ENCODE measurements at places on chromosomes 11 and 22.

DNA sequence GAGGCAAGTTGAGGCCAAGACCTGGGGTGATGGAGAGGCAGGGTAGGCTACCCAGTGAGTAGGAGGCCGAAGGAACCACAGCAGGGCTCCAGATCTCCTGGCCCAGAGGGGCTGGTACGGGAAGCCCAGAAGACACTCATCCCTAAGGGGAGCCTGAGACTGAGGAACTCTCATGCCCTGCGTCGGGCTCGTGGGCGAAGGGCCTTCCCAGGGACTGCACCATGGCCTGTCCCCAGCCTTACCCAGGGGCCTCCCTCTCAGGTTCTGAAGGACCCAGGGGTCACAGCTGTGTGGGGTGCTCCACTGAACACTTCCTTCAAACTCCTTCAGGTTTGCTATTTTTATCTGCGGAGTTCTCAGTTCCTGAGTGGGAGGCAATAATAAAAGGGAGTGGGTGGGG, 15.8 kb upstream of the SYT12 start:
- no peak for DNase-seq

DNA sequence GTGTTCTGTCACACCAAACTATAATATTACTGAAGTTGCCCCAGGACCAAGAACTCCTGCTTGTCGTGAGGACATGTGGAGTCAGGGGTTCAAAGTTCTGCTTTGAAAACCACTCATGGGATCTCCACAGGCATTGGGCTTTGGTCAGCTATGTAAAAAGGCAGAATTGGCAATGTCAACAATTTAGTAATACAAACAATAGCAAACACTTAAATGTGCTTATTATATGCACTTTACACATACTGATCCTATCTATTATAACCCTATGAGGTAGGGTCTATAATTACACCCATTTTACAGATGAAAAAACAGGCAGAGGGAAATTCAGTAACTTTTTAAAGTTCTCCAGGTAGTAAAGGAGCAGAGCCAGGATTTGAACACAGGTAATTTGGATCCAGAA, 94.6 kb downstream of the CCDC83 start:
- DNase-seq: no peak

DNA sequence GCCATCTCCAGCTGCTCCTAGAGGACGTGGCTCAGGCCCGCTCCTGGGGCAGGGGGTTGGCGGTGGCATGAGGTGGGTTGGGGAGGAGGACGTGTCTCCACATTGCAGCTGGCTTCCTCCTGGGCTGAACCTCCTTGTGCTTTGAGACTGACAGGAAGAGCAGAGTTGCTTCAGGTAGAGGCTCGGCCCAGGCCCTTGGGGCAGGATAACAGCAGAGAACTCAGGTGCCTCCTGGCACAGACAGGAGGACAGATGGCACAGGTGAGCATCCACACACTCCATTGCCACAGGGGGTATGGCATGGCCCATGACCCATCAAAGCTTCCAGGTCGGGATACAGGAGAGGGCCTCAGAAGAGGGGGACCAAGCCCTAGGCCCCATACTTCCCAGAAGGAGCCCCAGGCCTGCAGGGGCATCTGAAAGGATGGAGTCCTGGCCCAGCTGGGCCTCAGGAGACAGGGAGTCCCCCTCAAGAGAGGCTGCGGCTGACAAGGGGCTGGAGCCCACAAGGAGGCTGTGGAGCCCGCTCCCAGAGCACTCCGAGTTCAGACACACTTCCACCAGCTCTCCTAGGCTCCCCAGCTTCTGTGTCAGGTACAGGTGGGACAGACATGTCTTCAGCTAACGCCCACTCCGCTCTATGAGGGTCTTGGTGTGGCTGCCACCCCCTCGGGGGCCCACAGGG, 2.0 kb upstream of the KLHL35 start:
- no peak for DNase-seq

- DNase-seq: no peak
These were observed 6.7 kb downstream of the SLC5A12 start for GRCh38 chr11:26715133-26715532.

- no peak for DNase-seq
These were observed 64.6 kb downstream of the CTTN start for GRCh38 chr11:70462818-70463477.

DNA sequence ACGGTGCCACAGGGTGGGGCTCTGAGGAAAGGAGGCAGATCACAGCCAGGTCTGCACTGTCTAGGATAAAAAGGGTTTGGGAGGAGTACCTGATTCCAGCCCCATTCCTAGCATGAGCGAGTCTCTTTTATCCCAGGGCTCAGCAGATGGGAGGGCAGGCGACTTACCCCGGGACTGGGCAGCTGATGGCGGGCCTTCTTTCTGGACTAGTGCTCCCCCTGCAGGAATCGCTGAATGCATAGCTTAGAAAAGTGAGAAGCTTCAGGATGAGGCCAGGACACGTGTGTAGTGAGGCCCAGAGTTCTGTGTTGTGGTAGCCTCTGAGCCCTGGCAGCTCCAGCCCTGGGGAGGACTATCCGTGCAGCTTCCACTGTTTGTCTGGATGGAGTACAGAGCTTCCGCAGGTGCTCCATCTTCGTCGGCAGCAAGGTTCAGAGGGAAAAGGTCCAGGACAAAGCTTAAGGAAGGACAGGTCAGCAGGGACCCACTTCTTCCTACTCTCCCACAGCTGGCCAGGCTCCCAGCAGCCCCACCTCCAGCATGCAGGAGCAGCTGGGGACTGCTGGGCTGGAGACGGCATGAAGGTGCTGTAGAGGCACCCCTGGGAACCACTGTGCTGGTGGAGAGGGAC, 30.4 kb downstream of the COMMD9 start:
- no peak for DNase-seq

DNA sequence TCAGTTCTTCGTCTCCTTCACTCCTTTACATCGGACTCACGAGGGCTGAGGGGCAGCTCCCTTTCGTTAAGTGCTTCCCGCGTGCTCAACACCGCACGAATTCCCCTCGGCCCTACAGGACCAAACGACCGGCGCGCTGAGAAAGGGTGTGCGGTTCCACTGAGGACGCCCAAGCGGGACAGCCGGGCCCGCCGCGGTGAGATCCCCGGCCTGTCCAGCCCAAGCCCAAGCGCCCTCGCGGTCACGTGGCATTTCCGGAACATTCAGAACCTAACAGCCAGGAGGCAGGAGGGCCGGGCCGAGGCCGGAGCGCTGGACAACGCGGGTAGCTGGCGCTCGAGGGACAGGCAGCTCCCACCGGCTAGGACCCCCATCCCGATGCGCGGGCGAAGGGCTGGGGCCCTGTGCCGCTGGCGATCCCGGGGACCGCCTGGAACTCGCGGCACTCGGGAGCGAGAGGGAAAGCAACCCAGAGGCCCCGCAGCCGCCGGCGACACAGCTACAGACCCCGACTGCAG, 737 bp upstream of the STIP1 start:
- DNase-seq: peak; percentile 14

- no peak for DNase-seq
These were observed 127.4 kb upstream of the ANO5 start for GRCh38 chr11:22065472-22065871.

- DNase-seq: peak; percentile 38
These were observed 119.9 kb upstream of the TMEM45B start for GRCh38 chr11:129695571-129696308.

DNA sequence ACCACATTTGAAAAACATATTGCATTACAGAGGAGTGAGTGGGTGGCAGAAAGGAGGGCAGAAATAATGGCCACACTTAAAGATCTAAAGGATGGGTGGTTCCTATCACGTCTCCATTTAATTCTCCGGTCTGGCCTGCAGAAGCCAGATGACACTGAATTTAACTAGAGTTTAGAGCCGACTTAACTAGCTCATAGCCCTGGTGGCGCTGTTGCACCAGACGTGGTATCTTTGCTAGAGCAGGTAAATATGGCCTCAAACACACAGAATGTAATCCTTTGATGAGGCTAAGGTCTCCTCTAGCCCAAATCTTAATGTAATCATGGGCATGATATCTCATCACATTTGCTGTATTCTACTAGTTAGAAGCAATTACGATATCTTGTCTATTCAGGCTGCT, 51.5 kb upstream of the GAL start:
- DNase-seq: no peak

DNA sequence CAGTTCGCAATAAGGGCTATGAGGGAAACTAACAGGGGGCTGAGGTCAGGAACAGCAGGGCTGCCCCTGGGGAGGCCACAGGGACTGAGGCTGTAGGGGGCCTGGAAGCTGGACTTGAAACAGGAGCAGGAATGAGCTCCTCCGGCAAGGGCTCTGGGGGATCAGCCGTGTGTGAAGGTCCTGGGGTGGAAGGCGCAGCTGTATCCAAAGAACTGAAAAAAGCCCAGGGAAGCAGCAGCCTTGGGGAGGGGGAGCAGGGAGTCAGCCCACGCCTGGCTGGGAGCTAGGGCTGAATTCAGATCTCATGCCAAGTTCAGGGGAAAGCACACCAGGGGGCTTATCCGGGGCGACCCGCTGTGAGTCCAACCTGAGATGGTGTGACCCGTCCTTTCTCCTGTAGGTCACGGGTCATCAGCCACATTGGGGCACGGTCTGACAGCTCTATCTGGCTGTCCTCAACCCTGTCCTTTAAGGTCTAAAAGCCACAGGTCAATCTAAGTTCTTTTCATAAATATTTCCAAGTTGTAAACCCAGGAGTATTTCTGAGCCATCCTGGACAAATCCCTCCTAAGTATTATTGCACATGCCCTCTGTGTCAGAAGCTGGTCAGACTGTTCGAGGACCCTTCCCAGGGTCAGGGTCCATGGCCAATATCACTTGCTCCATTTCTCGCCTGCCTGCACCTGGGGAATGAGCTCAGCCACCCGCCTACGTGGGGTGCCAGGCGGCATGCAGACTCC, 18.0 kb downstream of the TP53AIP1 start:
- no peak for DNase-seq

DNA sequence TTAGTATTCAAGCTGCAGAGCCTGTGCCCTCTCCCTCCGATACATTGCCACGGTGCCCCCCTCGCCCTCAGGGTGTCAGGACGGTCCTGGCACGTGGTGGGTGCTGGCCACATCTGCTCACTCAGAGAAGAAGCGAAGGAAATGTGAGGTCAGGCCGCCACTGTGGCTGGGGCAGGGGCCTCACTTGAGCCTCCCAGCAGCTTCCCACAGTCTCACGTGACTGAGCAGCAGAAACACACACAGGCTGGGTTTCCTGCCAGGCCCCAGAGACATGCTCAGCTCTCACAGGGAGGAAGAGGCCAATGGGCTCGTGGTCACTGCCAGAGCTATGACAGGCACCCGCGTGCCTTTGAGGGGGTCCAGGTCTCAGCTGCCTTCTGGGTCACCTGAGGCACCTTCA, 37.9 kb upstream of the PRR5 start:
- peak; percentile 40 for DNase-seq

DNA sequence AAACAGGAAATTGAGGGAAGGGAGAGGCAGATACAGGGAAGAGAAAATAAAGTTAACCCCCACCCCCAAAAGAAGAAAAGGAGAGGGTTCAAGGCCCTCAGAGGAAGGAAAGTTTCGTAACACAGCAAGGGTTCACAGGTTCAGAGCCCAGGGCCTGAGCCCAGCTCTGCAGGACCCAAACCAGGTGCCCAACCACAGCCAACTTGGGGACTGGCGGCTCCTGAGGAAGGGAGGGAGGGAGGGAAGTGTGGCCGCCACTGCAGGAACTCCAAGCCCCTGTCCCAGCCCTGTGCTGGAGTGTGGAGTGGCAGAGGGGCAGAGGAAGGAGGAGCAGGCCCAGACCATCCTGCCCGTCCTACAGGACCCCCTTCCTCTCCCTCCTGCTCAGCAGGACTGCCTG, 59.2 kb downstream of the ELFN2 start:
- DNase-seq: no peak

DNA sequence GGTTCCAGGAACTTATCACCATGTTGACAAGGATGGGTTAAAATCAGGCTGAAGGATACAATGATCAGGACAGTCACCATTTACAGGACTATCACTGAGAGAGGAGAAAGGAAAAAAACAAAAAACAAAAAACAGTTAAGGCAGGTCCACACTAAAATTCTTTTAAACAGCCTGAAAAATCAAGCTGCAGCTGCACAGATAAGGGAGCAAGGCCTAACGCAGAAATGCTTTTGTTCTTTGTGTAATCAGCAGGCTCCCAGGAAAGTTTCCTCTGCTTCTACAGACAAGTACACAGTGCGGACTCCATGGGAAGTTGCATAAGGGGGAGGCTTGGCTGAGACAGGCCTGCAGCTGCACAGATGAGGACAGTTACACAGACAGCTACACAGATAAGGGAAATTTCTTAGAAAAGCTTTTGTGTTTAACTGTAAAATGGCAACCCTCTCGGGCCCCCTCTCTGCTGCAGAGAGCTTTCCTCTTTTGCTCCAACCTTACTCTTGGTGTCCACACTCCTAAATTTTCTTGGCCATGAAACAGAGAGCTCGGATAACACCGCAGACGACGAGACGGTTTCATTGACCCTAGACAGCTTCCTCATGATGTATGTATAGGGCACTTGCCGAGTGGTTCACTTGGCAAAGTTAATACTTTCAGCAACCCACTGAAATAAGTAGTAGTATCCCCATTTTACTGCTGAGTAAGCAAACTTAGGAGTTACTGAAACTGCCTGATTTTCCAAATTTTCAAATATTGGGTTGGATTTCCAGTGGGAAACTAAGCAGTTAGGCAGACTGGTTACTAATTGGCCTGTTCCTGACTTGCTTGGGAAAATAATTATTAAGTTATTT, 45.5 kb downstream of the PIWIL3 start:
- DNase-seq: no peak

DNA sequence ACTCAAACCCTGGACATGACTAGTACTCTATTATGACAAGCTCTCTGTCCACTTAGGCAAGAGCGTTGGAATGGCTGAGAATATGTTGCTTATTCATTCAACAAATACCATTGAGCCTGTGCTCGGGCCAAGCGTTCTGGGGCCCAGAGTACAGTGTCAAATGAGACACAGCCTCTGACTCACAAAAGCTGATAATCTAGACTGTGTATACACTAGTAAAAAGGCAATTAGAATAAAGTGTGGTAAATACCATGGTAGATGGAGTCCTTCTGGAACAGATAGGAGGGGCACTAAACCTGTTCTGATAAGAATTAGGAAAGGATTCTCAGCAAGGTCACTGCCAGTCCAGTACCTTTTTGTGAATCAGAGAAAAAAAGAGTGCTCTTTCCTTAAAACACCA, 24.7 kb downstream of the KCNE3 start:
- no peak for DNase-seq

DNA sequence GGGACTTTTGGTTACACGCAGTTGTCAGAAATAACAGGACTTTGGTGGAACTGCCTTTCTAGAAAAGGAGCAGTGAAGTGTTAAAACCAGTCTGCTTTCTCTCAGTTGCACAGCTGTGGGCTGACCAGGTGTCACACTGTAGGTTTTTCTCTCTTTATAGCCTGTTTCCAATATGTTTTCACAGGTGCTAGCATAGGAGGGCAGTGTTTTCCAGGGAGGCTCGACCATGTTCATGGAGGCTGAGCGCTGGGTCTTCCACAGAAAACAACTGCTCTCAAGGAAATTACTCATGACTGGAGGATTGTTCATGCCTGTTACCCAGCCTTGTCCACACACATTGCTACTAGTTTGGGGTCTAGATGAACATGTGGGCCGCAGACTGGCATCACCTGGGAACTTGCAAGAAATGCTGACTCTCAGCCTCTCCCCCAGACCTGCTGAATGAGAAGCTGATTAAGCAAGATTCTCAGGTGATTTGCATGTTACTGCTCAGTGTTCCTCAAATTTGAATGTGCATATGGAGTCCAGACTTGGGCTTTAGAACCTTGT, 157.7 kb downstream of the MAML2 start:
- no peak for DNase-seq

All from stimulated activated CD8-positive, alpha-beta memory T cell treated with anti-CD3 and anti-CD28 coated beads, Interleukin-2, amount 100 ng/mL, for 1 hour (primary cell).